OCI-LY7 (cell line): ENCODE measurements at places on chromosomes 1 and 21.

- no peak for DNase-seq
Measured at GRCh38 chr1:41463516-41463915, 21.0 kb downstream of the EDN2 start.

GRCh38 chr1:35866991-35867390 lies 16.0 kb upstream of the AGO1 start:
- no peak for DNase-seq

DNA sequence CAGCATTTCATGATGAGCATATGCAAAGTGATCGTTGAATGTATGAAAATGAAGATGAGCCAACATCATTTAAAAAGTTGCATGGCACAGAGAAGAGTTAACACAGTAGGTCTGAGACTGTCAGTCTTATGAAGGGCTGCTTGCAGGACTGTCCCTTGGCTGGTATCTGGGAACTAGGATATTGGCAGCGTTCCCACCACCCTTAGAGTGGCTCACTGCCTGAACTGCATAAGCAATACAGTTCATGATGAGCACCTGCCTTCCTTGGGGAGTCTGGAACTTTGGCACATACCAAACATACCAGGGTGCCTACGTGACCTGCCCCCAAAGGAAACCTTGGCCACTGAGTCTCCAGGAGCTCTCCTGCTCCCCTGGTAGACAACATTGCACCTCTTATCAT lies 161.8 kb downstream of the DSCAM start:
- no peak for DNase-seq

- DNase-seq = no peak
Measured at GRCh38 chr1:8871965-8872399, 6.5 kb downstream of the ENO1 start.

GRCh38 chr1:224506141-224506814 lies 71.7 kb upstream of the WDR26 start:
- no peak for DNase-seq

- DNase-seq = peak; percentile 82
Measured at GRCh38 chr1:38489844-38490270, 369.7 kb downstream of the RRAGC start.

DNA sequence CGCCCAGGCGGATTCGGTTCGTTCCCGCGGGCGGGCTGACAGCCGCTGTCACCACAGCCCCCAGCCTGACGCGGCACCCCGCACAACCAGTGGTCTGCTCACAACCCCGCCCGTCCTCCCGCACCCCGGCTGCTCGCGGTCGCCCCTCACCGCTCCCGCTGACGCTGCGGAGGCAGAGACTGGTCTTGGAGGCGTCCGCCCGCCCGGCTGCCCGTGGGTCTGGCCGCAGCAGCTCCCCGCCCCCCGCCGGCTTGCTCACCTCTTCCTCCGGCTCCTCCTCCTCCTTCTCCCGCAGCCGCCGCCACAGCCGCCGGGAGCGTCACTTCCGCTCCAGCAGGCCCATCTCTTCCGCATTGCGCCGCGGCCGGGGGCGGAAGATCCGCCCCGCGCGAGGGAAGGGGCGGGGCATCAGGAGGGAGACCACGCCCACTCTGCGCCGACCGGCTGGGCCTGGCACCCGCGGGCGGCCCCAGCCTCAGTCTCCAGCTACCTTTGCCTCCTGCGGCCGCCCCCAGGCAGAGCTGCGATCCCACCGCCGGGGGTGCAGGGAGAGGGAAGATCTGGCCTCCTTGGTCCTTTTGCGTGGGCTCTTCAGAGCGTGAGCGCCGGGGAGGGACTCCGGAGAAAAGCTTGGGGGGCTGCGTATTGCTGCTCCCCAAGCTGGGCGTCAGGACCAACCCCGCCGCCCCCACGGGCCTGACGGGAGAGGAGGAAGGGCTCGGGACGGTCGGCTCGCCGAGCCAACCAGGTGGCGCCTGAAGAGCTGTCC lies at the start of gene SYNJ1:
Gene SYNJ1, minus strand, starts transcription at position 327 of the 769 bp plus-strand sequence. CDS start 1,118 bp downstream, outside the sequence.
- DNase-seq = peak; percentile 93

DNA sequence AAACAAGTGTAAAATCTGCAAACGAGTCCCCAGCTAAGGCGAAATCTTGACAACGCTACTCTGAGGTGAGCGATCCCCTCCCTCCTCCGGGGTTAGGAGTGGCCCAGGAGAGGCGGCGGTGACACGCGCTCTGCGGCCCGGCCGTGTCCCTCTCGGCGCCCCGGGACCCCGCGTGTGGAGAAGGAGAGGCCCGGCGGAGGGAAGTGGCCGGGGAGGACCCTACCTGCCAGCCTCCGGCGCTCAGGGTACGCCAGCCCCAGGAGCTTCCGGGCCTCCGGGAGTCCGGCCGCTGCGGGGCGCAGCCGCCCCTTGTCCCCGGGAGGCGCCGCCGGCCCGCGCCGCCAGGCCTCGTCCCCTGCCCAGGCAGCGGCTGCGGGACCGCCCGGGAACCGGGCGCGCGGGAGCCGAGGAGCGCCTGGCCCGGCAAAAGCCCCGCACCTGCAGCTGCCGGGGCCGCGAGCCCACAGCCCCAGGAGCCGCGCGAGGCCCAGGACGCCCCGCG lies 543 bp downstream of the ABCB10 start:
- DNase-seq = peak; percentile 79

- DNase-seq = peak; percentile 75
Measured at GRCh38 chr1:203328714-203329122, 22.2 kb downstream of the FMOD start.

DNA sequence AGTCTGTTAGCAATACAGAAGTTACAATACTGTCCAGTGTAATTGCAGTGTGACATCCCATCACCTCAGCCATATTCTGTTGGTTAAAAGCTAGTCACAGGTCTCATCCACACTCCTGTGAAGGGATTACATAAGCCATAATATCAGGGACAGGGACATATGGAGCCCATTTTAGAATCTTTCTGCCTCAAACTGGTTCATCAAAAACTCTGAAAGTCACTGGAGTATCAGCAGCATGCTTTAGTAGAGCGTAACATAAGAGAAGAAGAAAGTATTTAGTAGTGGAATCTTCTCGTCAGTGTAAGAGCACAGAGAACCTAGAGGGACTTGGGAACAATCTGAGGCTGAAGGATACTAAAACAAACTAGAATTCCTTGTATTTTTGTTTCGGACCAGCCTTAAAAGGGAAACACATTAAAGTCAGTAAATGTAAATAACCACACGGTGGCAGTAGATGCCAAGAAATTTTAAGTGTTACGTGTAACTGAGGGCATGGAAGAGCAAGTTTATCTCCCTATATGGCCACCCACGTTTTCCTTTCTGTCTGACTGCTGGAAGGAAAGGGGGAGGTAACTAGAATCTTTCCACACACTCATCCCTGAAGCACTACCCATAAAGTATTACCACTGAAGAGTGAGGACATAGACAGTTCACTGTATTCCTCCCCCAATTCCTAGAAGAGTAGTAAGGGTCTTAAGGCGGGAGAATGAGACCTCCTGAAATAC lies 41.6 kb upstream of the AGL start:
- DNase-seq = peak; percentile 84

- no peak for DNase-seq
Measured at GRCh38 chr1:184752656-184753055, 2.0 kb downstream of the EDEM3 start.

- DNase-seq = no peak
Measured at GRCh38 chr1:76095802-76096201, 21.3 kb downstream of the ST6GALNAC3 start.

- DNase-seq = peak; percentile 52
Measured at GRCh38 chr1:197180252-197180878, 33.9 kb upstream of the ASPM start.

DNA sequence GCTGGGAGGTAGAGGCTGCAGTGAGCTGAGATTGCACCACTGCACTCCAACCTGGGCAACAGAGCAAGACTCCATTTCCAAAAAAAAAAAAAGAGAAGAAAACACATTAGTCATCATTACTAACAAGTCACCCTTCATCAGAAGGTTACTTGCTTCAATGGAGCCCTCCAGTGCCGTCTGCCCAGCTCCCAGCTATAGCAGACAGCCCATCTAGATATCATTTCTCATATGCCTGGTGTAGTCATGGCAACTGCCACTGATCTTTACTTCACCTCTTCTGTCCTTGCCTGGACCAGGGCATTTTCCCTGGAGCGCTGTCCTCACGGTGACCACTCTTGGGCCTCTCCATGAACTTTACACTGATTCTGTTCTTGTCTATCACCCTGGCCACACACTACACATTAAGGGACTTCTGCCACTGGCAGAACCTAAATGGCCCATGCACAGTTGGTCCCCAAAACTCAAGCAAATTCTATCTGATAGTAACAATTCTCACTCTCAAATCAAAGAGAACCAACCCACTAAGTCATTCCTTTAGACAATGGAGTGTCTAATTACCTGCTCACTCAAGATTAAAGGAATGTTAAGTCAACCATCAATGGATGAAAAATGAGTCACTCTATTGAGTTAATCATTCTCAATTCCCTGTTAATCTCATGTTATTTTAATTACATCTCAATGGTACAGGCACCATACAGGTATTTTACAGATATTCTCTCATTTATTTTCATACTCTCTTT lies 12.9 kb downstream of the GPA33 start:
- DNase-seq = no peak

- DNase-seq = no peak
Measured at GRCh38 chr1:80645621-80646020, 1155.1 kb upstream of the ADGRL2 start.

GRCh38 chr1:244672946-244673682 lies 20.2 kb downstream of the DESI2 start:
- DNase-seq = no peak

DNA sequence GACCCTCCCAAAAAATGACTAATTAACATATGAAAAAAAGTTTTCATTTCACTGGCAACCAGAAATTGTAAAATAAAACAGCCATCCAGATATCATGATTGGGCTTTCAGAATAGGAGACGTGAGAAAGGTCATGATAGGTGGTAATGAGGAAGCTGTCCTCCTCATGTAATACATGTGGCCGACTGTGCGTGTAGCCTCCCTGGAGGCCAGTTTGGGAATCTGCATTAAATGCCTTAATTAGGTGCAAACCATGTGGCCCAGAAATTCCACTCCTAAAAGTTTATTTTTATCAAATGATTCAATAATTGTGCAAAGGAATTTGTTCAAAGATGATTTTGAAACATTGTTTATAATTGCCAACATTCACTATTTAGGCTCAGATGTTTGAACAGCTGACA lies 127.6 kb upstream of the C1orf105 start:
- no peak for DNase-seq

DNA sequence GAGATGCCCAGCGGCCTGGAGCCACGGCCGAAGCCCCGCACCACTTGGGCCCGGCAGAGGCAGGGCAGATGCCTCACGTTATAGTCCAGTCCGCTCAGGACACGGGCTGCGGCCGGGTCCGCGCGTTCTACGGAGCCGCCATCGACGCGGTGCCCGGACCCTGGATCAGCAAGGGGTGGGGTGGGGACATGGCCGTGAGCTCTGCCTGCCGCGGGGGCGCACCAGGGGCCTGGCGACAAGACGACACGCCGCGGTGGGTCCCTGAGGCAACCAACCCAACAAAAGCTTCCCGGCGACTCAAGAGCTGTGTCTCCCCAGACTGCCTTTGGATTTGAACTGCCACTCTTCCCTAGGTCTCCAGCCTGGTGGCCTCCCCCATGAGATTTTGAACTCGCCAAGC lies 211.4 kb upstream of the GREM2 start:
- no peak for DNase-seq

- no peak for DNase-seq
Measured at GRCh38 chr1:243495442-243496186, 239.8 kb downstream of the SDCCAG8 start.
